ENCODE measurements at places on chromosomes 1 and 21. TPM values are rescaled to one million over a fixed set of nuclear protein-coding genes. Genes with fewer than 3 reads are reported as not detected.

Gene KAZN
- 26.9 TPM for total RNA-seq

Gene MROH7
- total RNA-seq = 9.4 TPM

Gene MAP3K21
- 1.8 TPM for total RNA-seq

Gene PRKCZ
- 50.9 TPM for total RNA-seq

Gene LRRC7
- 0.09 TPM for total RNA-seq

Gene GNG4
- total RNA-seq = 0.18 TPM

Gene VTCN1
- 0.04 TPM for total RNA-seq

Gene TEKT2
- 1.8 TPM for total RNA-seq

Gene PTPRF
- 33.9 TPM for total RNA-seq

Gene SAMD13
- 1.7 TPM for total RNA-seq

Gene FAM89A
- total RNA-seq = 24.2 TPM

Gene OVAAL
- total RNA-seq = 1.1 TPM

Gene HRNR
- total RNA-seq = not detected

Gene IGSF21
- total RNA-seq = 0.07 TPM

Gene NBPF6
- total RNA-seq = not detected

Gene PYGO2
- 48.0 TPM for total RNA-seq

Gene OR2M3
- total RNA-seq = not detected

Gene MFN2
- 86.7 TPM for total RNA-seq
